ENCODE measurements at places on chromosomes 4 and X. TPM values are rescaled to one million over a fixed set of nuclear protein-coding genes. Genes with fewer than 3 reads are reported as not detected.

PPEF1 gene
- total RNA-seq: 5.0 TPM

RRAGB gene
- 9.9 TPM for total RNA-seq

NEXMIF gene
- not detected for total RNA-seq

- no peak for DNase-seq
Observed at GRCh38 chrX:49059201-49059600, 402 bp downstream of the CCDC120 start.

DNA sequence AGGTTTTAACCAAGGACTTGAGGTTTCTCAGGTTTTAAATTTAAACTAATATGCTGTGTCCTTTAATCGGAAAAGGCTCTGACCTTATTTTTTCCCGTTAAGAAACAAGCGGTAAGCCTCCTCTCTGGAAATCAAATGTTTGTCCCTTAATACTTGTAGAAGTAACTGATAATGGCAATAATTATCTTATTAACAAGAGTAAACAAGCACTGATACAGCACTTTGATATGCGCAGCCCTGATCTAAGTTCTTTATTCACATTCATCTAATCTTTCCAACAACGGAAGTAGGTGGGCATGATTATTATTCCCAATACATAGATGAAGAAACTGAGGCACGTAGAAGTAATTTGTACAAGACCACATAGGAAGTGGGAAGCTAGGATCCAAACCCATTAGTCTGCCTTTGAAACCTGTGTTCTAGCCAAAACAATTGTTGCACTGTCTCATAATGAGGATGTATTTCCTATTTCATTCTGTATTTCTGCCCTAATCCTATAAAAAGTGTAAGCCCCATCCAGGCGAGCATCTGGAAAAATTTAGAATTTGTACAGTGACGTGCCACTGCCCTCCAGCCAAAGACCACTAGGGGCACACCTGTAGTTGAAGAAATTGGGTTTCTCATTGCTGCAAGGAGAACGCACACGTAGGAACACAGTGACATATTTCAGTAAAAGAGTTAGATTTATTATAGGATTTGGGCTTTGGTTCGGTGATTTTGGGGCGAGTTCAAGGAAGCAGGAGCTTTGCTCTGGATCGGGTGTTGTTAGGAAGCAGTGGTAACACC, 606 bp downstream of the CXorf58 start:
- DNase-seq: no peak

GRCh38 chrX:42128020-42128419, 204.7 kb upstream of the CASK start:
- no peak for DNase-seq

DNA sequence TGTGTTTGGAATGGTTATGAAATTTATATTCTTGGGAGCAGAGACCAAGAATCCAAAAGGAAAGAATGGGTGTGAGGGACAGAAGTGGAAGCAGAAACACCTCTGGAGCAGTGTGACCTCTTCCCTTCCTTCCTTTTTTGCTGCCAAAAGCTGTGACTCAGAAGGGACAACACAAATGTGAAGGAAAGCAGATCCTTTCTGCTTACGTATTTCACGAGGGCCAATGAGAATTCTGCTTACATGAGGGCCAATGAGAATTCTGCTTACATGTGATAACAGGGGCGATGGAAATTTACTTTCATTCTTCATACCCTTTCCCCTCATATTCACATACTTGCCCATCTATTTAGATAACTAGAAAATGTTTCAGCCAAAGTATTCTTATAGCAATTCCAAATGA, 404.6 kb downstream of the PRDM5 start:
- peak; percentile 63 for DNase-seq

- DNase-seq: no peak
Observed at GRCh38 chr4:125522992-125523391, 208.2 kb downstream of the FAT4 start.

DNA sequence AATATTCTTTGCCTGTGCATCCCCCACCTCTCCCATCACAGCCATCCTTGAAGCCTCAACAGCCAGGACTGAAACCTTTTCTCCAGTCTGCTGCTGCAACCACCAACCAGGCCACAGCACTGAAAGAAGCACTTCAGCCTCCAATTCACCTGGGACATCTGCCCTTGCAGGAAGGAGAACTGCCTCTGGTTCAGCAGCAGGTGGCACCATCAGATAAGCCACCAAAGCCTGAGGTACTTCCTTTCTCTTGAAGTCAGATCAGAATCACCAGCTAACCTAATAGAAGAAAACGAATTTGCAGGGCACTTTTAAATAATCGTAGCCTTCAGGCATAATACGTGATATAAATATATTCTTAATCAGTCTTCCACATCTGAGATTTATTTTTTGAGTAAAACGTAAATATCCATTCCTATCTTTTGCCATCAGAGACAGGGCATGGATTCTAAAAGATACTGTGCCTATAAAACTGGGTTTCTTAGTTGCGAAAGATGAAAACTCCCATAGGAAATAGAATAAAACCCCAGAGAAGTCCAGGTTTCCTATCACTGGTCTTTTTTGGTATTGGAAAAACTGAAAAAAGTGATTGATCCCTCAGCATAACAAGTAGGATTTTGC, 9.5 kb downstream of the AMBN start:
- peak; percentile 85 for DNase-seq

DNA sequence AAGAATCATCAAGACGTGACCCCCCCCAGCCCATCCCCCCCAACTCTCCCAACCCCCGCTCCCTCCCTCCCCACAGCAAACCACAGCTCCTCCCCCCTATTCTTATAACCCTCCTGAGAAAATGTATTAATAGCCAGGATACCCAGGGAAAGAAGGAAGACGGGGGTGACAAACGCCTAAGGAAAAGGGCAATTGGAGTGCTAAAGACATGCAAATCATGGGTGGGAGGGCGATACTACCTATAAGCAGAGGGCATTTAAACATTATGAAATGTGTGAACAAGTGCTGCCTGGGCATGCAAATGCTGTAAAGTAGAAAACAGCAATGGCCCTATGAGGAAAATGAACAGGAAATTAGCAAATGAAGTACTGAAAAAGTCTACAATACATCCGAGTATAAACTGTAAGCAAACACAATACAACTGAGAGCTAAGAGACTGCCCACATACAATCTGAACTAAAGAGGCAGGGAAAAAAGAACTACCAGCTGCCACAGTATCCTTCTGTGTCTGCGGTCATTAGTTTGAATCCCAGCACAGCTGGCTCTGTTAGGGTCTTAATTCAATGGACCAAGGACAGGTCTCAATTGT, 2.4 kb downstream of the CXXC4 start:
- DNase-seq: peak; percentile 15

DNA sequence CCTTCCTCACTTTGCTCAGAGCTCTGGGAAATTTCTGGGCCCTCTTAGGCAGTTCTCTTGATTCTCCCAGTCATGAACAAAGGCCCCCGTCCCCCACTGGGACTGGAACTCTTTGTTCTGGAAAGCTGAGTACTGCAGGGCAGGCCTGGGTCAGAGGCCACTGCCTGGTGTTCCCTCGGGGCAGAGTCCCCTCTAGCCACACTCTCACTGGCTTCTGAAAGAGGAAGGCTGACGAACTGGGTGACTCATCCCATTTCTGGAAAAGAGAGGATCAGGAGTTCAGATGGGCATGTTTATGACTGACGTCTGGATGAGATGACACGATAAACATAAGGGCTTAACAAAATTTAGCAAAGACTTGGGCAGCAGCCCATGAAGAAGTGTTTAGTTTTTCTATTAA, 47.7 kb downstream of the DDX3X start:
- DNase-seq: peak; percentile 42

Data from SK-MEL-5 (cell line).